Endodermal cell (in vitro differentiated cells): ENCODE measurements at places on chromosomes 2 and 18. TPM values are rescaled to one million over a fixed set of nuclear protein-coding genes. Genes with fewer than 3 reads are reported as not detected.

The POMC gene
- total RNA-seq: 8.9 to 10.9 TPM (median 10.5 TPM) in 3 replicates

- no peaks in the 10 kb centered on the region for H3K36me3 ChIP-seq
- H3K4me1 ChIP-seq: peaks cover 3% of the 10 kb centered on the region
- no peaks in the 10 kb centered on the region for H3K27me3 ChIP-seq
- no peak overlapping the region for H3K4me3 ChIP-seq
- DNase-seq: peak; percentile 93
Measured at GRCh38 chr2:119476301-119477112, 44.9 kb downstream of the TMEM37 start.

The ASXL3 gene
- total RNA-seq: 0.29 to 0.71 TPM (median 0.45 TPM) in 3 replicates

- no peak for DNase-seq
- H3K27me3 ChIP-seq: no peaks in the 10 kb centered on the region
- H3K4me1 ChIP-seq: no peaks in the 10 kb centered on the region
- no peak overlapping the region for H3K27ac ChIP-seq
Measured at GRCh38 chr2:189096769-189097447, 82.7 kb downstream of the COL5A2 start.

DNA sequence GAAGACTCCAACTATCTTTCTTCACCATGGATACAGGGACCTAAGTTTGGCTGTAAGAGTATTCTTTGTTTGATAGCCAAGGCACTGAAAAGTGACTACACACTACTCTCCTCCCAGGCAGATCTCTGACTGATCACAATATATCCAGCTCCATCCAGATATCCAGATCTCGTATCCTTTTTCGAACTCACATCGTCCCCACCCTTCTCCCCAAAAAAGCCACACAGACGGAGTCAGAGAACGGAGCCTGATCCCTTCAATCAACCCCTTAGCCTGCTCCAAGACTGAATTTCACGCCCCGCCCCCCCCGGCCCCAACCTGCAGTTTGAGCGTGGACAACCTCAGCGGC, 533 bp downstream of the DHX57 start:
- H3K36me3 ChIP-seq: no peaks in the 10 kb centered on the region
- no peaks in the 10 kb centered on the region for H3K27me3 ChIP-seq
- H3K27ac ChIP-seq: no peak overlapping the region
- no peaks in the 10 kb centered on the region for H3K4me1 ChIP-seq
- peak overlapping the region; percentile 93 for H3K4me3 ChIP-seq

DNA sequence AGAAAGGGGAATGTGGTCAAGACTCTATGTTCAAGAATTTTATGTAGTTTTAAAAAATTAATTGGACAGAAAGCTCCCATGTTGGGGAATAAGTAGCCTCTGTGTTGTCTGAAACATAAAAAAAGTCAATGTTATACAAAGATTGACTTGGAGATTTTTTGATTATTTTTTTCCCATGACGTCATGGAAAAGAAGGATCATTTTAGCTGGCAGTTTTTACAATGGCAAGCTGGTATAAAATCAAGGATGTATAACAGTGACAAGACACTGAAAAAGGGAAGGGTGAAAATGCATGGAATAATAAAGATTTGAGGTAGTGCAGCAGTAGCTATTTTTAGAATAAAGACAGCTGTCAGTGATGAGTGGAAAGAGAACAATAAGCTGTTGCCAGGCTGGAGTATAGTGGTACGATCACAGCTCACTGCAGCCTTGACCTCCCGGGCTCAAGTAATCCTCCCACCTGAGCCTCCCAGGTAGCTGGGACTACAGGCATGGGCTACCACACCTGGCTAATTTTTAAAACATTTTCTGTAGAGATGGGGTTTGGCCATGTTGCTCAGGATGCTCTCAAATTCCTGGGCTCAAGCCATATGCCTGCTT, 9.2 kb downstream of the SLC39A10 start:
- no peaks in the 10 kb centered on the region for H3K27me3 ChIP-seq
- no peak overlapping the region for H3K27ac ChIP-seq
- H3K4me3 ChIP-seq: no peak overlapping the region
- no peaks in the 10 kb centered on the region for H3K36me3 ChIP-seq
- H3K4me1 ChIP-seq: peaks cover 7% of the 10 kb centered on the region
